ENCODE measurements at places on chromosomes 4 and X. TPM values are rescaled to one million over a fixed set of nuclear protein-coding genes. Genes with fewer than 3 reads are reported as not detected.

The HAND2 gene
- total RNA-seq, result not detected

The TCEAL2 gene
- total RNA-seq, result not detected

The GPC4 gene
- total RNA-seq, result 0.10 TPM

The CXCL5 gene
- total RNA-seq, result not detected

The DCLK2 gene
- total RNA-seq, result not detected

The RHOXF2B gene
- total RNA-seq, result not detected

The OTUD6A gene
- not detected for total RNA-seq

The FGFBP2 gene
- 2.0 TPM for total RNA-seq

The TMPRSS11B gene
- total RNA-seq, result not detected

The POU4F2 gene
- not detected for total RNA-seq

The RPS6KA6 gene
- total RNA-seq, result 0.33 TPM

The SLC25A43 gene
- total RNA-seq, result 4.7 TPM

The DIPK2B gene
- total RNA-seq, result not detected

All from activated T-cell treated with anti-CD3 and anti-CD28 coated beads, Interleukin-2, amount 50 U/mL, for 4 hours (primary cell).